ENCODE measurements at places on chromosomes 2 and 18. TPM values are rescaled to one million over a fixed set of nuclear protein-coding genes. Genes with fewer than 3 reads are reported as not detected.

DNA sequence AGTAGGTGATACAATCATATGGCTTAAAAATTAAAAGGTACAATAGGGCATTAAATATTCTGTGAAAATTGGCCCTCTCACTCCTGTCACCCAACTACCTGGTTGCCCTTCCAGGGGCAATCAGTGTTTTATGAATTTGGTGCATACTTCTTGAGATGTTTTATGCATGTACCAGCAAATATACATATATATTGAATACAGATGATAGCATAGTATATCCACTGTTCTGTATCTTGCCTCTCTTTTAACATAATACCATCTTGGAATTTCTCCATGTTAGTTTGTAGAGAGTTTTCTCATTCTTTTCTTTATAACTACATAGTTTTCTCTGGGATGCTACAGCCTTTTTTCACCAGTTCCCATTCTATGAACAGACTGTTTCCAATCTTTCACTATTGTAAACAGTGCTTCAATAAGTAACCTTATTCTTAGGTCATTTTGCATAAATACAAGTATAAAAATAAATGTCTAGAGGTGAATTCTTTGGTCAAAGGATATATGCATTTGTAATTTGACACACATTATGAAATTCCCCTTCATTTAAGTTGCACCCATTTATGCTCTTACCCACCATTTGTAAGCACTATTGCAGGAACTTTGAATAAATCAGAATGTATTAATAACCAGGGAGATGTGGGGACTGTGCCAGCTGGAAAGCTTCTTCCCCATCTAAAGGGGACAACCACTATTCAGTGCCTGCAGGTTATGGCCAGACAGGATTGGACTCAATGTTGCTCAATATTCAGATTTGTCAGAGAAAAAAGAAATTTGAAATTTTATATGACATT, 225.4 kb downstream of the STK39 start:
- H3K27me3 ChIP-seq: no peaks in the 10 kb centered on the region
- H3K27ac ChIP-seq: no peak overlapping the region
- H3K36me3 ChIP-seq: peaks cover 16% of the 10 kb centered on the region
- no peak for DNase-seq
- H3K4me1 ChIP-seq: no peaks in the 10 kb centered on the region

- H3K27ac ChIP-seq: no peak overlapping the region
- no peaks in the 10 kb centered on the region for H3K4me1 ChIP-seq
- no peaks in the 10 kb centered on the region for H3K36me3 ChIP-seq
- no peak for DNase-seq
Measured at GRCh38 chr2:183594150-183594549, 469.9 kb downstream of the NUP35 start.

GRCh38 chr2:3303583-3304406, 73.8 kb downstream of the EIPR1 start:
- H3K27me3 ChIP-seq: no peaks in the 10 kb centered on the region
- peak; percentile 90 for DNase-seq
- H3K4me1 ChIP-seq: peaks cover 20% of the 10 kb centered on the region
- H3K36me3 ChIP-seq: peaks cover 11% of the 10 kb centered on the region

DNA sequence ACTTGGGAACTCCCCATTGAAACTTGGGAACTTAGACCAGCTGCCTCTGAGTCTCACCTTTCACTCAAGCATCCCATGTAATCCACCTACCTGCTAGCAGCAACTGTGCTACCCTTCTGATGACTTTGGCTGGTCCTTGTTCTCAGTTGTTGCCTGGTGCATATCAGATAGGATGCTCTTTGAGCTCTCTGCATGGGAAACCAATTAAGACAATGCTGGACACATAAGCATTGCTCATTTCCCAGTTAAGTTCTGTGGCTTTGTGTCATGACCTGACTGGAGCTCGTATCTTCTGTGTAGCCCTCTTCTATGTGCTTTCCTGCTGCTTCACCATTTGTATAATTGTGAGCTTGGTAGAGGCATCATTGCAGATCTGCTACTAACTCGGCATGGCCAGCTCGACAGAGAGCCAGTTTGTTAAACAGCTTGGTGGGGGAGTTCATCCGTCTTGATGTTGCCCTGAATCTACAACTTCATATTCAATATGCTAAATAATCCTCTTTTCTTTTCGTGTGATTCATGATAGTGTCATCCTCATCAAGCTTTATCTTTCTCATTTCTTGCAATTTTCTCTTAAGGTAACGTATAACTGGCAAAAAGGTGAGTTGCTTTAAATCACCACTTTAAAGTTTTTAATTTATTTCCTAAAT, 447.5 kb upstream of the SLC14A2 start:
- no peaks in the 10 kb centered on the region for H3K4me1 ChIP-seq
- peaks cover 2% of the 10 kb centered on the region for H3K27me3 ChIP-seq
- no peak overlapping the region for H3K27ac ChIP-seq
- no peak for DNase-seq
- H3K4me3 ChIP-seq: no peak overlapping the region

DNA sequence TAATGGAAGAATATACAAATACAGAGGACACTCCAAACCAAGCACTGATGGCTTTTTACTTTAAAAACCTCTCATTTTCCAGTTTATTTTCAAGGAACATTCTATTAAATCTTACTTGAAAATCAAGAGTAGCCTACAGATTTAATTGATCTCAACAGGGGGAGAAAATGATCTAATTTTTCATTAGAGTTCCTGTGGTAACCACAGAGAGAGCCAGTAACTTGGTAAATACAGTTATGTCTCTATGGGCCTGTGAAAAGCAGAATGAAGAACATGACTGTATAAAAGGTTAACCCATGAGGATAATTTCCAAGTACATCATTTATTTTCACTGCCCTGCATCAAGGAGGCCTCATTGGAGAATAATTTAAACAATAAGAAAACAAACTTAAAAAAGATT, 39.8 kb upstream of the ITPRID2 start:
- DNase-seq: no peak
- no peaks in the 10 kb centered on the region for H3K36me3 ChIP-seq
- no peaks in the 10 kb centered on the region for H3K4me1 ChIP-seq
- no peak overlapping the region for H3K4me3 ChIP-seq
- peaks cover 1% of the 10 kb centered on the region for H3K27me3 ChIP-seq
- no peak overlapping the region for H3K27ac ChIP-seq

- H3K27me3 ChIP-seq: peaks cover 2% of the 10 kb centered on the region
- H3K4me1 ChIP-seq: peaks cover 25% of the 10 kb centered on the region
- H3K27ac ChIP-seq: peak overlapping the region; percentile 83
Measured at GRCh38 chr2:45649858-45650811, 1.3 kb upstream of the PRKCE start.

DNA sequence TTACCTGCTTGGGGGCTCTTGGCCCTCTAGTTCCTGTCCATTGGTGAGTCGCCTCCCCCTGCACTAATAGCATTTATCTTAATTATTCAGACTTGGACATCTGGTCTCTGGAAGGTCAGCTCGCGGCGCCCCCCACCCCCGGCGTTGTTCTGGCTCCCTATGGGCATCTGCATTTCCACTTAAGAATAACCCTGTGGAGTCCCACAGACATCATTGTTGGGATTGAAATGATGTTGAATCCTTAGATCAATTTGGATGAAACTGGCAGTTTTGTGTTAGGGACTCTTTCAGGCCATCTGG, 313.8 kb upstream of the HS6ST1 start:
- H3K27ac ChIP-seq: no peak overlapping the region
- DNase-seq: no peak
- H3K27me3 ChIP-seq: no peaks in the 10 kb centered on the region
- H3K4me1 ChIP-seq: no peaks in the 10 kb centered on the region
- H3K4me3 ChIP-seq: no peak overlapping the region

DNA sequence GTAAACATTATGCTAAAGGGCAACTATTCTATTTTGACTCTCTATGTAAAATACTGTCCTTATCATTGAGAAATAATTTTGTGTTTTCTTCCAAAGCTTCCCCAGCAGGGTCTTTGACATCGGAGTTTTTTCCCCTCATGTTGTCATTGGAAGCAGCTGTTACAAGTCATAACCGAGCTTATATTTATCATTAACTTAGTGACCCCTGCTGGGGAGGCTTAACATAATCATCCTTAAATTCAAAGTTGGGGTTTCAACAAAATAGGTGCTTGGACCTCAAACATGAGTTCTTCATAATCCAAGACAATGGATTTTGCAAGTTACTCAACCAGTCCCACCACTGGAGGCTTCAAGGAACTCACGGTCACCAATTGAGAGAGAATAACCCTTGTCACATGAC, 330.9 kb downstream of the DCC start:
- H3K27ac ChIP-seq: no peak overlapping the region
- H3K4me1 ChIP-seq: no peaks in the 10 kb centered on the region
- H3K27me3 ChIP-seq: no peaks in the 10 kb centered on the region
- no peak overlapping the region for H3K4me3 ChIP-seq
- H3K36me3 ChIP-seq: no peaks in the 10 kb centered on the region
- DNase-seq: no peak

DNA sequence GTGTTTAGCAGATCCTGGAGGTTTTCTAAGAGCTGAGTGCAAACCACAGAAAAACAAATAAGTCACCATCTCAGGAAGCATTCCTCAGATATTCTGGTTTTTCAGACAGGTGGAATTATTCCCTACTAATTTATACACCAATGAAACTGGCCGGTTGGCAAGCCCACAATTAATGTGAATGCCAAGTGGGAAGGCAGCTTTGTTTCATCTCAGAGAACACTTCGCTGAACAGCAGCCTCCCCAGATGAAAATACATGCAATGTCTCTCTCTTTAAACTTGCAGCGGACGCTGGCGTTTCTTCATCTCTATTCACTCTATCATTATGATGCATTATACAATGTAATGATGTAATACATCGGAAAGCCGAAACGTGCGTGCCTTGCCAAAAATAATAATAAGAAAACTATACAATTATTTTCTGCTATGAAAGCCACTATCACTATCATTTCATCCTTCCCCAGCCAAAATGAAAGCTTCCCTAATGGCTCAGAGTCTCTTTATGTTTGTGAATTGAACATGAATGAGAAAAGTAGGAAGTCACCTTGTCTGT, 649.4 kb downstream of the BCL11A start:
- no peaks in the 10 kb centered on the region for H3K27me3 ChIP-seq
- DNase-seq: no peak
- H3K4me3 ChIP-seq: no peak overlapping the region
- H3K36me3 ChIP-seq: no peaks in the 10 kb centered on the region
- H3K27ac ChIP-seq: no peak overlapping the region

DNA sequence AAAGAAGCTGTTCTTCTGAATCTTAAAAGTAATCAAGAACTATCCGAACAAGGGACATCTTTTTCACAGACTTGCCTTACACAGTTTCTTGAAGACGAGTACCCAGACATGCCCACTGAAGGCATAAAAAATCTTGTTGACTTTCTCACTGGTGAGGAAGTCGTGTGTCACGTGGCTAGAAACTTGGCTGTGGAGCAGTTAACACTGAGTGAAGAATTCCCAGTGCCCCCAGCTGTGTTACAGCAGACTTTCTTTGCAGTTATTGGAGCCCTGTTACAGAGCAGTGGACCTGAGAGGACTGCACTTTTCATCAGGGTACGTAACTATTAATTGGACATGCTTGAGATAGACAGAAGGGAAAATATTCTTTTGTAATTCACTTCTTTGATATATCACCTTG, 2.4 kb downstream of the MRPL44 start:
- no peak for DNase-seq
- no peaks in the 10 kb centered on the region for H3K27me3 ChIP-seq
- peak overlapping the region; percentile 29 for H3K4me3 ChIP-seq
- peak overlapping the region; percentile 25 for H3K27ac ChIP-seq

DNA sequence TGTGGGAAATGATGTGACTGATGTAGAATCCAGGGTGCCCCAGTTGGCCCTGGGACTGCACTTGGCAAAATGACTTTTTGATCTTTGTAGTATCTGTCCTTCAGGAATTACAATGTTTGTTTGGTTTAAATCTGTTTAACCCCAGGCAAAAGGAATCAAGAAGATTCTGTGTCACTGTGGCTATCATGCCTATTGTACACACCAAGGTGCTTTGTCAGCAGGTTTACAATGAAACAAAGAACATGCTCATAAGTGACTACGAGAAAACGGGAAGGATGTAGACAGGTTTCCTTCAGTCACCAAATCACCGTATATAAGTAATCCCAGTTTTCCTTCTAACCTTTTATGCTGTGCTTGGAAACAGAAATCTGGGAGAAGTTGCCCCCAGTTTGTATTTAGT, 109.5 kb downstream of the RTN4 start:
- no peak overlapping the region for H3K27ac ChIP-seq
- no peaks in the 10 kb centered on the region for H3K27me3 ChIP-seq
- DNase-seq: no peak
- H3K4me3 ChIP-seq: no peak overlapping the region
- H3K36me3 ChIP-seq: no peaks in the 10 kb centered on the region
- peaks cover 6% of the 10 kb centered on the region for H3K4me1 ChIP-seq

- no peaks in the 10 kb centered on the region for H3K27me3 ChIP-seq
- no peaks in the 10 kb centered on the region for H3K36me3 ChIP-seq
- H3K4me3 ChIP-seq: no peak overlapping the region
- H3K4me1 ChIP-seq: peaks cover 13% of the 10 kb centered on the region
- no peak for DNase-seq
- H3K27ac ChIP-seq: no peak overlapping the region
Measured at GRCh38 chr18:3224223-3224622, 4.5 kb upstream of the MYOM1 start.

DNA sequence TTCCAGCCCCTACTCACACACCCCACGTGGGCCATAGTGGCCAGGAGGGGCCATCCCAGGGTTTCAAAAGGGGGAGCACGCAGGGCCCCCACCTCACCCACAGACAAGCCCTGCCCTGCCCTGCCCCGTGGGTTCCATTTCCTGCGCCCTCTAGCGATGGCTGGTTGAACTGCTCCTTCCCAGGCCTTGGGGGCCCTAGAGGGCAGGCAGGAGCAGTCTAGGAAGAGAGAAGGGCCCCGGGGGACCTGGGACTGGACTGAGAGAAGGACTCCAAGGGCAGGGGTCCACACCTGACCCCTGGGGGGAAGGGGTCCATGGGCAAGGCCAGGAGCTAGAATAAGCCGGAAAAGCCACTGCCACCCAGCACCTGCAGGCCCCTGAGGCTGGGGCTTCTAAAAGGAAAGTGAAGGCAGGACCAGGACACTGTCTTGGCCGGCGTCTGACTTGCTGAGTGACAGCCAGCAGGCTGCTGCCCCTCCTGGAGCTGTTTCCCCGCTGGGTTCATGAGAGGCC, 10.1 kb downstream of the CYP26B1 start:
- H3K4me1 ChIP-seq: no peaks in the 10 kb centered on the region
- H3K27ac ChIP-seq: no peak overlapping the region
- peak; percentile 71 for DNase-seq
- H3K4me3 ChIP-seq: no peak overlapping the region
- peaks cover 8% of the 10 kb centered on the region for H3K27me3 ChIP-seq

- no peak overlapping the region for H3K27ac ChIP-seq
- no peaks in the 10 kb centered on the region for H3K27me3 ChIP-seq
- peak; percentile 13 for DNase-seq
- H3K4me3 ChIP-seq: no peak overlapping the region
- H3K4me1 ChIP-seq: peaks cover 9% of the 10 kb centered on the region
Measured at GRCh38 chr2:159600752-159601151, 15.6 kb downstream of the BAZ2B start.

The C1QL2 gene
- total RNA-seq: not detected

The GCKR gene
- total RNA-seq: not detected

The ZRANB3 gene
- 16.2 TPM for total RNA-seq
